ENCODE measurements at places on chromosomes 11 and 22.

- DNase-seq: no peak
Measured at GRCh38 chr11:120133216-120134105, 4.5 kb downstream of the TRIM29 start.

- no peak for DNase-seq
Measured at GRCh38 chr11:117883063-117883462, 6.6 kb upstream of the FXYD6 start.

GRCh38 chr22:38684895-38685294 lies 3.1 kb downstream of the TOMM22 start:
- DNase-seq: no peak

DNA sequence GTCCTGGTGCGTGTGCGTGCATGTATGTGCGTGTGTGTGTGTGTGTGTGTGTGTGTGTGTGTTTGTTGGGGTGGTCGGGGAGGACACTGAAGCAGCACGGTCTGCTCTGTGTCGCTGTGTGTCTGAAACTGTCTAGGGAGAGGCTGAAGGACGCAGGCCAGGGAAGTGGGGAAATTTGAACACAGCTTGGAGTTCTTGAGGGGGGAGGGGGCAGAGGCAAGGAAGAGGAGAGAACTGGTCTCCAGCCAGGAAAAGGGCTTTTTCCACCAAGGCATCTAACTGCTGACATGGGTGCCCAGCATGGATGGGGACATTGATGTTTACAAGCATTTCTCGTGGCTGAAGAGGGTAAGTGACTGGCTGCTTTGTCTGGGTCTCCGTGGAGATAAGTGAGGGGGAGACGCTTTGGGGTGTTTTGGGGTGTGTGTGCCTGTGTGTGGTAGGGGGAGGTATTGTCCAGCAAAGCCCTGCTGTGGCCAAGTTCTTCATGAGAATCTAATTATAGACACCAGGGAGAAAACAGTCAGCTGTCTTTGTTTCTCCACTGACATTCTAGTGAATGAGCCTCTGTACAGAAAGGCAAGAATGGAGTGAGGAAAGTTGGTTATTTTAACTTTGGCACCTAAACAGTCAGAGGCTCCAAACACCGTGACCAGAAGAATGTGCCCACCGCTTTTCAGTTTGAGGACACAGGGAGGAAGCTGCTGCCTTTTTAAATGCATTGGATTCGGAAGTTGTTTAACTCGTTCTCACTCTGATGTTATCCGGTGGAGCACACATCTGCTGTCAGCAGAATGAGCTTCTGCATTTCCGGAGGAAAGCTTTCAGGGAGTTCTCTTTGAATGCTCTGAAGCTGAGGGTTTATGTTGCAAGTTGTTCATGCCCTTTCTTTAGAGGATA lies 63.7 kb downstream of the PPFIBP2 start:
- no peak for DNase-seq

- no peak for DNase-seq
Measured at GRCh38 chr11:18772211-18772610, 19.4 kb downstream of the PTPN5 start.

GRCh38 chr11:47524291-47524874 lies 28.5 kb downstream of the CELF1 start:
- DNase-seq: no peak

- no peak for DNase-seq
Measured at GRCh38 chr11:112459001-112459400, 198.3 kb upstream of the PLET1 start.

DNA sequence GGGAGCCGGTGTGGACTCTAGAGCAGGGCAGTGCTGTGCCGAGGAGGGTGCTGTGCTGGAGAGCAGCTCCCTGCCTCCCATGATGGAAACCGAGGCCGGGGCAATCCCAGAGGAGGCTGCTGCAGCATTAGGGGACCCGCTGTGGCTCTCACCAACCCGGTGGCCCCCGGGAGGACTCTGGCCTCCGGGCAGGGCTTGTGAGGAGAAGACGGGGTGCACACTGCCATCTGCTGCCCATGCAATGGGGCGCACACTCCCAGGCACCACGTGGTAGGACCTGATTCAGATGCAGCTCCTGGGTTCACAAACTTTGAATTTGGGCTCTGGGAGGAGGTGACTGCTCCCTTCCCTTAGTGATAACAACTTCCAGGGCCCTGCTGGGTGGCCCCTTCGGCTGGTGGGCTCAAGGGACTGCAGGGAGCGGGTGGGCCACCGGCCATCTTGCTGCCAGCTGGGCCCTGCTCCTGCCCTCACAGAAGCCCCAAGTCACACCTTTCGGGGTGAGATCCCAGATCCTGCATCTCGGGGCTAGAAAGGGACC lies 93.8 kb upstream of the FGF3 start:
- no peak for DNase-seq

DNA sequence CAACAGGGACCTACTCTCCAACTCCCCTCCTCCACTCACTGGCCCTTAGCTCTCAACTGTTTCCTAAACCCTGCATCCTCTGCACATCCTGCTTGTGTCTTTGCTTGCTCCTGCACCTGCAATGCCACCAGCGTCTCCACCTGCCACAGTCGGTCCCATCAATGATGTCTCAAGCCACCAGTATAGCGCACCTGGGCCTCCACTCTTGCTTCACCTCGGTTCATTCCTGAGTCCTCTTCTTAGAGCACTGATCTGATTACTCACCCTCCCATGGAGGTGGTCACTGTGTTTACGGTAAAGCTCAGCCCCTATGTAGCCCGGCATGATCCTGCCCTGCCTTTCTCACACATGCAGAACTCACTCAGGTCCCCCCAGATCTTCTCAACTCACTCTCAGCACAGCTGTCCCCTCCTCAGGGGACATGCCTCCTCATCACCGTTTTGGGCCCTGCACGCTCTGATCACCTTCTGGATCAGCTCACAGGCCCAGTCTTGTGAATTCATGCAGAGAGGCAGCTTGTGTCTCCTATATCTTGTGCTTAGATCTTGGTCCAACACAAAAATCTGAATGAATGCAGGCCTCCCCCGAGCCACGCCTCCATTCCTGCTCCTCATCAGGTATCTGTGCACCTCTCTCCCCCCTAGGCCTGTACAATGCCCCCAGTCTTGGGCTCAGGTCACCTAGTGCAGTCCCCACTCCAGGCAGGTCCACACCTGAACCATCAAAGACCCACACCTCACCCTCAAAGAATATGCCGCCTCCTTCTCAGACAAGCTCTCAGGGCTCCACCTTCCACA lies 31.4 kb downstream of the TRIM29 start:
- DNase-seq: no peak

DNA sequence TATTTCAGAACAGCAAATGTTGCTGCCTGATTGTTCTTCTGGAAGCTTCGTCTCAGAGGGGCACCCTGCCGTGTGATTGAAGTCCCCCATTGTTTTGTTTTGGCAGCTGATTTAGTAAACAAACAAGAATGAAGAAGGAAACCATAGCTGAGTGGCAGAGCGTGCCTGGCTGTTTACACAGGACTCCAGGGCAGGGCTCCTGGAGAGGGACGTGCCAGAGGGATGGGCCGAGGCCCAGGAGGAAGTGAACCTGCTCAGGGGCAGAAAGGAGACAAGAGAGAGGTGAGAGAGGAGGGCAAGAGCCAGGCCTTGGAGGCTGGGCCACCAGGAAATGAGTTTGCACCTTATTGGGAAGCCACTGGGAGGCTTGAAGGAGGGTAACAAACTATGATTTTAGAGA lies 85.5 kb upstream of the B3GAT1 start:
- no peak for DNase-seq

- DNase-seq: peak; percentile 39
Measured at GRCh38 chr22:30005213-30005857, 74.9 kb upstream of the HORMAD2 start.

DNA sequence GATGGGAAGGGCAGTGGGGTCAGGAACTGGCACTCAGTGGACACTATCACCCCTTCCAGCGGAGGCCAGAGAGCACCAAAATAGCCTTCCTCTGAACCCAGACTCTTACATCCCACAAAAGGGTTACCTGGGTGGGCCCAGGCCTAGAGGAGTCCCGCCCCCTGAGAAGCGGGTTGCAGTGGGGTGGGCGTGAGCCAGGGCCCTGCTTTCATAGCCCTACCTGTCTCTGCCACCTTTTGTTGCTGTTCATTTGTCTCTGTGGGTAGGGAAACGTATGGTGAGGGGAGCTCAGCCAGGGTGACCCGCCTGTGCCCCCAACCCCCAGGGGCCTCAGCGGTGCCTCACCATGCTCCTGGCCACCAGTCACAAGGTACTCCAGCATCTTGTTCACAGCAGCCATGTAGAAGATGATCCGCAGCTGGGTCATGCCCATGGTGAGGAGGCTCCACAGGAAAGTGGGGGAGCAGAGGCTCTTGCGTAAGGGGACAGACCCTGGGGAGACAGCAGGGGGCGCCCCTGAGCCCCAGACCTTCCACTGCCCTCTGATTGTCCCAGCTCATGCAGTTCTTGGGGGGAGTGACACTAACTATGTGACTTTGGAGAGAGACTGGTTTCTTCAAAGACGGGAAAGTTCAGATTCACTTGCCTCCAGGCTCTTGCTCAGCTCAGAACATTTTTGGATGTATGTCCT lies 24.0 kb downstream of the SLC43A1 start:
- no peak for DNase-seq

DNA sequence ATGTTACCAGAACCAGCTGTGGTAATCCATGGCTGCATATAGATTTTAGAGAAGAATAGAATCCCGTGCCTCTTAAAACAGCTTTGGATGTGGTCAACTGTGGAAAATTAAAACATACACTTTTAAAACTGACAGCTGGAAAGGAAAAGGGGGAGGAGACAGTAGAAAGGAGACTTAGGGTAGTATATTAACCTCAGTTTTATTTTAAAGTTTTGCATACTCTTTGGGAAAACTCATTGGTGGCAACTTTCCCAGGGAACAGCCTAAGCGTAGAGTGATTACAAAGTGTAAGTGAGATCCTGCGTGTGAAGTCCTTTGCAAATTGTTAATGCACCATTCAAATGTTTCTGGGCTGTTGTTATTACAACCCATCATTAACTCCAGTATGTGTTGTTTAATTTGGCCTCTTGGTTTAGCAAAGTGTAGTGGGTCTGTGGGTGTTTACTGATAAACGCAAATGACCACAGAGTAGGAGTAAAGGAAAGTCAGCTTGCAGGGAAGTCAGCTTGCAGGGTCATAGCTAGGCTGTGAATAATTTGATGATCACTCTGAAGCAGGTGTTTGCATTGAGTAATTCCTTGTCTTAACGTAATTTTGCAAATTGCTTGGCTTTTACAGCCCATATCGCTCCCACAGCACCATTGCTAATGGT lies 88.0 kb upstream of the DBX1 start:
- peak; percentile 18 for DNase-seq

DNA sequence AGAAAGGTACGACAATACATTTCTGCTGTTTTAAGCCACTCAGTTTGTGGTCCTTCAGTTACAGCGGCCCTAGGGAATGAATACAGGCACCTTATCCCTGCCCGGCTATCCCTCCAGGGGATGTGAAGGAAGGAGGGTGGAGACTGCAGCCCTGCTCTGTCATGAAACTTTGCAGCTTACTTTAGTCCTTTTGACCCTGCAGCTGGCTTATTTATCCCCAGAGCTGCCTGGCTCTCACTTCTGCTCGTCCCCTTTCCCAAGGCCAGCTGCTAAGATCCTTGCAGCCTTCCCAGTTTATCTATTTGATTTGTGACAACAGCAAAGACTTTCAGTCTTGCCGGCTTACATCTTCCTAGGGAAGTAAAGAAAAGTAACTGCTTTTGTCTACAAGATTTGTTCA lies 55.2 kb downstream of the SC5D start:
- DNase-seq: no peak

DNA sequence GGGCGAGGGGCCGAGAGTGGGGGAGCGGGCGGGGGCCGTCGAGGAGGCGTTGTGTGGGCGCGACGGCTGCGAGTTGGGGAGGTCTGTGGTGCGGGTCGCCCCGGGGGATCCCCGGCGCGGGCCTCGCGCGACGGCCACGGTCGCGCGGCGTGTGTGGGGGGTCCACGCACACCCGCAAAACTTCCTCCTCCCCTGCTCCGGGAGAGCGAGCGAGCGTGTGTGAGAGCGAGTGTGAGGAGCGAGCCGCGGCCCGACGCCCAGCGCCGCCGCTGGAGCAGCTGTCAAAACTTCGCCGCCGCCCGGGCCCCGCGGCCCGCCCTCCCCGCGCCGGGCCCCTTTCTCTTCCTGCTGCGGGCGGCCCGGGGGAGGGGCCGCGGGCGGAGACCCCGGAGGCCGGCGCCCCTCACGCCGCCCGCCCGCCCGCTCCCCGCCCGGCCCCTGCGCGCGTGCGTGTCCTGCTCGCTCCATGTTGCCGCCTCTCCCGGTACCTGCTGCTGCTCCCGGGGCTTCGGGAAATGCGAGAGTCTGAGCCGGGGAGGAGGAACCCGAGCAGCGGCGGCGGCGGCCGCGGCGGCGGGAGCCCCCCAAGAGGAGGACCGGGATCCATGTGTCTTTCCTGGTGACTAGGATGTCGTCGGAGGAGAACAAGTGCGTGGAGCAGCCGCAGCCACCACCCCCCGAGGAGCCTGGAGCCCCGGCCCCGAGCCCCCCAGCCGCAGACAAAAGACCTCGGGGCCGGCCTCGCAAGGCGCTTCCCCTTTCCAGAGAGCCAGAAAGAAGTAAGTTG lies 9.0 kb upstream of the CCT8L2 start:
- no peak for DNase-seq

GRCh38 chr11:69208190-69209037 lies 52.7 kb downstream of the SMIM38 start:
- no peak for DNase-seq

- DNase-seq: no peak
Measured at GRCh38 chr11:120494595-120494994, 17.0 kb upstream of the GRIK4 start.

DNA sequence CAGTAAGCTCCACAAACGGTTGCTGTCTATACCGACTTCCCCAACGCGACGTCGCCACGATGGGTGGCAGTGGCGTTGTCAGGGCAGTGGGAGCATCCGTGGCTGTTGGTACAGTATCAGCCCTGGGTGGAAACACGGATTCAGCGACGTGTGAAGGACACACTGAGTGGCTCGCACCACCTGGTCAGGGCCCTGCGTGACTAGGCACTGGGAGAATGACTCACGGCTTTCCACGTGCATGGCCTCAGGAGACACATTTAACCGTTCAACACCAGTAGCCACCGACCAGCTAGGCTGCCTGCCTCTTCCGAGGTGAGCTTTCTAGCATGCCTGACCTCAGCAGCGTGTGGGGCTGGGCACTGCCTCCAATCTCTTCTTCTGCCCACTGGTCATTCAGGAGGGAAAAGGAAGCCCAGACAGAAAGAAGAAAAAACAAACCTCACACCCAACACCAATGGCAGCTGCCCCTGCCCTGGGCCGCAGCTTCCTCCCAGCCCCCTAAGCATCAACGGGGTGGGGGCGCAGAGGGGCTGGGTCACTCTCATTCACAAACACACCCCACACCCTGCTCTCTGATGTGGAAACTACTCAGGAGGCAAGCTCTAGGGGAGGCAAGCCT lies 59.0 kb downstream of the MYH9 start:
- no peak for DNase-seq

DNA sequence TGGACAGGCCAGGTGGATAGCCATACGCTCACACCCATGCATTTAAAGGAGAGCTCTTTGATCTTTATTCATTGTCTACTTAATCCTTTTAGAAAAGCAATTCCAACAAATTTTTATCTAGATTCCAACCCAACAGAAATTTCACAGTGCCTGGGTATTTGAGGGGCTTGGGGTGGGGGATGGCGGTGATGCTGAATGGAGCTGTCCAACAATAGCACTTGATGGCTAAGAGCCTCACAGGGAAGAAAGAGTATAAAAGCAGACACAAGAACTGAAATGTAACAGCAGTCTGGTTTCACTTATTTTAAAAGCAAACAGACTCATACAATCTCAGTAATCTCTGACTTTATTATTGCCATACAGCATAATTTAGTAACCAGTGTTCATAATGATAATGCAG lies 101.8 kb upstream of the SORL1-AS1 start:
- no peak for DNase-seq

- no peak for DNase-seq
Measured at GRCh38 chr22:20089977-20090729, 10.1 kb downstream of the DGCR8 start.

GRCh38 chr22:37403267-37403960 lies 23.9 kb downstream of the ELFN2 start:
- DNase-seq: no peak
